NCI-H1436 treated with DMSO at 0.1 percent for 48 hours (cell line): ENCODE measurements at places on chromosomes 11 and 22.

DNA sequence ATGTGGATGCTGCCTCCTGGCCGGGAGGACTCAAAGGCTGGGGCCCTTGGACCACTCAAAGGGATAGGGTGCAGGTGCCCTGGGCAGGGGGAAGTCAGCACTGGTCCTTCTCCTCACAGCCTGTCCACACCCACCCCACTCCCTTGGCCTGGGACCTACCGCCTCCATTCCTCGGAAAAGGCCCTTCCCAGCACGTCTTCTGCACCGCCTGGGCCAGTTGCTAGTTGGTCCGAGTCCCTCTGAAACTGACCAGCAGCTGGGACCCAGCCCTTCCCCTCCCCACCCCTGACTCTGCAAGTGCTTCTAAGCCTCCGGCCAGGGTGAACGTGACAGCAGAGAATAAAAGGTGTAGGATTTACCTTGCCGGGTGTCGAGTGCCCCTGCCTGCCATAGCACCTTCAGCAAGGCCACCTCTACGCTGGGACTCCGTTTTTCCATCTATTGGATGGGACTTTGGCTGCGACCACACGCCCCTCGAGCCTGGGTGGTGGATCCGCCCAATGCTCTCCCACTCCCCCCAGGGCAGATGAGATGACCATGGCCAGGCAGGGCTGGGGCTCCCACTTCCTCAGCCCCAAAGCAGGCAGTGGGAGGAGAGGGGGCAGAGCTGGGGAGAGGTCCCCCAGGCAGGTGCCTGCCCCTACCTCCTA, 37.3 kb downstream of the OSBPL5 start:
- no peak for DNase-seq

DNA sequence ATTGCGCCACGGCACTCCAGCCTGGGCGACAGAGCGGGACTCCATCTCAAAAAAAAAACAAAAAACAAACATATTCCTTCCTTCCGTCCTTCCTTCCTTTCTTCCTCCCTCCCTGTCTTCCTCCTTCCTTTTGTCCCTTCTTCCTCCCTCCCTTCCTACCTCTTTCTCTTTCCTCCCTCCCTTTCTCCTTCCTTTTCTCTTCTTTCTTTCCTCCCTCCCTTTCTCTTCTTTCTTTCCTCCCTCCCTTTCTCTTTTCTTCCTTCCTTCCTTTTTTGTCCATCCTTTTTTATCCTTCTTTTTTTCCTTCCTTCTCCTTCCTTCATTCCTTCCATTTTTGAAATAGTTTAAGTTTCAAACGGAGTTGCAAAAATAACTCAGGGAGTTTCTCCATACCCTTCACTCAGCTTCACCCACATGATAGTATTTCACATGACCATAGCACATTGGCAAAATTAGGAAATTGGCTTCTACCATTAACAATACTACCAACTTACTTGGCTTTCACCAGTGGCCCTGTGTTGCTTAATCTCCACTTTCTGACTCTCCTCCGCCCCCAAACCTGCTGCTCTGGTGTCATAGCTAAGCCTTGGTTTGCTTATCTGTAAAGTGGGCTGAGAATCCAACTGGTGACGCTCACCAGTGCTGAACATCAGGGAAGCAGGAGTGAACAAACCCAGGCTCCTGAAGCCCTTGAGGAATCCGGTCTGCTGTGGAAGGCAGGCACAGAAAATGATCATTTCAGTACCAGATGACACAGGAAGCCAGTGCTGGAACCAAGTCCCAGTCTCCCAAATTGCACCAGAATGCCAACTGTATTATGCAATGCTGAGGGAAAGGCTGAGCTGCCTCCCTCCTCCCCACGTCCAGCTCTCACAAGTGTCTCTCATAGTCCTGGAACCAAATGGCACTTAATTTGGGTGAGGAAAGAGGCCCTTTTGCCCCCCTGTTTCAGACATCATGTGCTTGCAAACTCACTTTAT, 17.2 kb upstream of the CRYBB3 start:
- no peak for DNase-seq

DNA sequence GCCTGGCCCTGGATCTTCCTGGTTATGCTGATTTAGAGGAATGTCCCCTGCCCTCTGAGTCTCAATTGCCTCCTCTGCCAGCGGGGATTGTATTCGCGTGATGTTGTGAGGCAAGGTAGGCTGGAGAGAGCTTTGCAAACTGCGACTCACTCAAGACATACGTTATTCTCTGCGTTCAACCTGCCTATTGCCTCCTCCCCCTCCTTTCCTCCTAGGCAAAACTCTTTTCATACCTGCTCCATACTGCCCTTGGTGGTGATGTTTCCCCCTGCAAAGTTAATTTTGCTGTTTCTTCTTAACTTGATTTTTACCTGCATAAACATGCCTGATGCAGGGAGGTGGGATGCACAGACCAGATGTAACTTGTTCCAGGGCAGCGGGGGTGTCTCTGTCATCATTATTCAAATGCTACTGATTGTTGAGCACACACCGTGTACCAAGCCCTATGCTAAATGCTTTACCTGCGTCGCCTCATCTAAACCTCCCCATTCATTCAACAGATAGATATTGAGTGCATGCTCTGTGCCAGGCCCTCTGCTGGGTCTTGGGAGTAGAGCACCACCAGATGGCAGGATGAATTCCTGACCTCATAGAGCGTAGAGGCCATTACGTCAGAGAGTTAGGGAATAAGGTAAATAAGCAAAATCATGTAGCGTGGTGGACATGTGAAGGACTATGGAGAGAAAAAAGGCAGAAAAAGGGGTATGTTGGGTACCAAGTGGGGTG, 29.0 kb downstream of the SGSM1 start:
- DNase-seq, result no peak

- no peak for DNase-seq
Measured at GRCh38 chr22:30328466-30329049, 1.8 kb upstream of the TBC1D10A start.

DNA sequence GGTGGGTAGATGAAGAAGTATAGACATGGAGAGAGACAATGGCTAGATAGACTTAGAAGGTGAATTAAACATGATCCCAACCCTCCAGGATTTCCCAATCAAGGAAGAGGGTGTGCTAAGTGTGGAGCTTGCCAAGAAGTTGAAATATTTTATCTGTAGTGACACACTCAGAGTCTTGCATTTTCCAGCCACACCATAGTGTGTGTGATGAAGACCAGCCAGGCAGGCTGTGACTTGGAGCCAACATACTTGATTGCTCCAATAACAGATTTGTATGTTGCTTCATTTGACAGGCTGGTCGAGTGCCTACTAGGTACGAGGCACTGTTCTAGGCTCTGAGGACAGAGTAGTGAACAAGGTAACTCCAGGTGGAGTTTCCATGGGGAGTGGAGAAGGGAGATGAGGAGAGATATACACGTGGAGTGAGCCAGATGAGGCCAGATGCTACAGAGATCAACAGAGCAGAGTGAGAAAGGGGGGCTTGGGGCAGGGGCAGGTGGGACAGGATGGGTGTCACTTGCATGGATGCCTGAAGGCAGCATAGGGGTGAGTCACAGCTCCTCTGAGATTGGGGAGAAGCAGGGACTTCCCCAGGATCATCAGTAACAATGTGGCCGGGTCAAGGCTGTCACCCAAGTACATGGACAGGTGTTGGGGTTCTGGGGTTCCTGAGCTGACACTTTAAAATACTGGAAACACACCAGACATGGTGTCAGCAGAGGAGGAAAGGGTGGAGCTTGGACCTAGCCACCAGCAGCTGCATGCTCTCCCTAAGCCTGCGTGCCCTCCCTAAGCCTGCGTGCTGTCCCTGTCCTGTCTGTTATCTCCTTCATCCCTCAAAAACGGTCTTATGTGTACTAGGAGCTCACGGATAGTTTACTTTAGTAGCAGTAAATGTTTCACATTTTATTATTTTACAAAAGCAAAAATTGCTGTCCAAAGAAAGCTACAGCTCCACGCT, 23.6 kb downstream of the PDGFB start:
- DNase-seq, result no peak

GRCh38 chr11:5694642-5695041, 5.1 kb downstream of the TRIM22 start:
- DNase-seq, result no peak

- DNase-seq, result no peak
Measured at GRCh38 chr22:24124247-24124646, 57.0 kb upstream of the SUSD2 start.

DNA sequence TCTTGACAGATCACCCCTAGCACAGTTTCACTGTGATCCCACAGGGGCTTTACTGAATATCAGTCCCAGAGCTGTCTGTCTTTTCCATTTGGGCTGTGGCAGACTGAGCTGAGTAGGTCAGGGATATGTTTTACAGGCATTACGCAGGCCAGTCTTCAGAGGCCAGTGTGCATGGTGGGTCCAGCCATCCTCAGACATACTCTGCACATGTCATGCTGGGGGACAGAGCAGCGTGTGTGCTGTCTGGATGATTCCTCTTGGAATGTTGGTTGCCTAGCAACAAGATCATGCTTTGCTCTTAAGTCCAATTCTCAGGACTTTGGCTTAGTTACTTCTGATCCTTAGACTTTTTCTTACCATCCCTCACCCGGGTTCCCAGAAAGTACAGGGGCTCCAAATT, 736.5 kb downstream of the DLG2 start:
- DNase-seq, result no peak

DNA sequence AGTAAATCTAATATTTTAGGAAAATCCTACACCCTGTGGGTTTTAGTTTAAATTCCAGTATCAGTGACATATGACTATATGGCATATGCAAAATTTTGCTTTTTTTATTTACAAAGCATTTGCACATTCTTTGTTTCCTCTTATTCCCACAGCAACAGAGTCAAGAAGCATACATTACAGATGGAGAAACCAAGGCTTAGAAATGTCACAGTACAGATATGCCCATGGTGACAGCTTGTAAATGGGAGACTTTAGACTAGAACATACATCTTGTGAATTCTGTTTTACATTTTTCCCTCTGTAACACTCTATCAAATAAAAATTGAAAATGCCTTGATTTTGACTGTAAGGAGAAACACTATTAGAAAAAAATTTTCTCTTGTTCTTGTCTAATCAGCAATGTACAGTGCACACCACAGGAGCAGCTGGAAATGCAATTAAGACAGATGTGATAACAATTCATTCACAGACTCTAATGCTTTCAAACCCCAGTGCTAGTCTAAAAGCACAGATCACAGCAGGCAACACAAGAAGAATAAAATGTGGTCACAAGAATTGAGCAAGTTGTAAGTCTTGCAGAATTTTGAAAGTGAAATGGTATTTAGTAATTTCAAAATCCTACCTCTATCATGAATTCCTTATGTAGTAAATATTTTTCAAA, 375.9 kb downstream of the LUZP2 start:
- no peak for DNase-seq

DNA sequence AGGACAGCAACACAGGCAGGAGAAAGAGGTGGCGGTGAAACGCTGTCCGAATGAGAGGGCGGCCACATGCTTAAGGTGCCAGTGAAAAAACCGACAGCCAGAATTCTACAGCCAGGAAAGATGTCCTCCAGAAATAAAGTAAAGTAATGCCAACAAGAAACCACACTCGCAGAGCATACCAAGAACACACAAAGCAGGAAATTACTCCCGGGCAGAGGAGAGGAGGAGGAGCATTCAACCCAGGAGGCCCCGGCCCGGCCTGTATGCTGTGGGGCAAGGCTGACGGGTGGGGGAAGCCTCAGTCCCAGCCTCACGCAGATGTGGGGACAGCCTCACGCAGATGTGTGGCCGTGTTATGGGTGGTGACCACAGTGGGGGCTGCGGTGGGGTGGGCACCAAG, 28.0 kb downstream of the CHID1 start:
- no peak for DNase-seq

DNA sequence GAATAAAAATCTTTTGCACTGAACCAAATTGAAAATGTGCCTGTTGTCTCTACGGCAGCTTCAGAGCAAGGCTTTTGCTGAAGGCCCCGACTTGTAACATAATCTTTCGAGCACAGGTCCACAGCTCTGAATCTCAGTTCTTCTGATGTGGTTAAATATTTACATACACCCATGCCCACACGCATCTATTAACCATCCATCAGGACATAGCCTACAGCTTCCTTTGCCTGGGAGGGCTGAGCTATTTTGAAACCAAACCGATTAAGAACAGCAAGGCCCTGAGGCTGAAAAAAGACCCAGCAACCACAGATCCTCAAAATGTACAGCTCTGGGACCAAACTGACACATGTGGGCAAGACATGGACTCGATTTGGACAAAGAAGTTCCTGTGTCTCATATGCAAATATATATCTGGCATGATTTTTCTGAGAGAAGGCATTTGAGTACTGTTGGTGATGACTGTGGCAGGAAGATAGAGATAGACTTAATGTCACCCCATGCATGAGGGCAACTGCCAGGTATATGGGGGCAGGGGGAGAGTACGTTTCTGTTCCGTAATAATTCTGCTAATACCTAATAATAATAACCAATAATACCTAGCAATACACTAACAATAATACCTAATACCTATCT, 322.7 kb upstream of the PLET1 start:
- DNase-seq, result no peak

- no peak for DNase-seq
Measured at GRCh38 chr11:111843661-111844060, 27.7 kb downstream of the ALG9 start.

- DNase-seq, result no peak
Measured at GRCh38 chr11:111347002-111347722, 31.9 kb downstream of the POU2AF1 start.

DNA sequence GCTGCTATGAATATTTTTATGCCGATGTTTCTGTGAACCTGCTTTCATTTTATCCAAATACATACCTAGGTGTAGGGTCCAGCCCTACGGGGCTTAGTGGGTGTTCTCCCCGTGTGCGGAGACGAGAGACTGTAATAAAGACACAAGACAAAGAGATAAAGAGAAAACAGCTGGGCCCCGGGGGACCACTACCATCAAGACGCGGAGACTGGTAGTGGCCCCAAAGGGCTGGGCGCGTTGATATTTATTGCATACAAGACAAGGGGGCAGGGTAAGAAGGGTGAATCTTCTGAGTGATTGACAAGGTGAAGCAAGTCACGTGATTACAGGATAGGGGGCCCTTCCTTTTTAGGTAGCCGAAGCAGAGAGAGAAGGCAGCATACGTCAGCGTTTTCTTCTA, 920.1 kb downstream of the BRD1 start:
- DNase-seq, result no peak

DNA sequence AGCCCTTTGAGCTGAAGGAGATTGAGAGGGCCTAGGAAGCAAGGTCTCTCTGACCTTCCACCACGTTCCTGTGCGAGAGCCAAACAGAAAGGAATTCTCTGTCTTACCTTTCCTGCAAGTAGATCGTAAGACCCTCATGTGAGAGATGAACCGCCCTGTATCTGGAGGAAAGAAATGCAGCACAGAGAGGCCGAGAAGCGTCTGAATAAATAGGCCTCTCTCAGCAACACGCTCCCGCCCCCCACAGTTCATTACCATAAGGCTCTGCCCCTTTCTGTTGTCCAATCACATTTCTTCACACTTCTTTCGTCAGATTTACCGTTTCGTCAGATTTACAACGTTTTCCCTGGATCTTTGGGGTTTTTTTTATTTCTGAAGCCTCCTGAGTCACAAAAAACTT, 90.3 kb downstream of the BLID start:
- DNase-seq, result no peak

GRCh38 chr11:66363805-66364535, 7.6 kb downstream of the SLC29A2 start:
- no peak for DNase-seq

- no peak for DNase-seq
Measured at GRCh38 chr22:48098243-48098920, 1335.9 kb downstream of the TBC1D22A start.
